ENCODE measurements at places on chromosomes 5 and 9.

GRCh38 chr5:10049858-10050455 lies 199.7 kb downstream of the ATPSCKMT start:
- DNase-seq = no peak

DNA sequence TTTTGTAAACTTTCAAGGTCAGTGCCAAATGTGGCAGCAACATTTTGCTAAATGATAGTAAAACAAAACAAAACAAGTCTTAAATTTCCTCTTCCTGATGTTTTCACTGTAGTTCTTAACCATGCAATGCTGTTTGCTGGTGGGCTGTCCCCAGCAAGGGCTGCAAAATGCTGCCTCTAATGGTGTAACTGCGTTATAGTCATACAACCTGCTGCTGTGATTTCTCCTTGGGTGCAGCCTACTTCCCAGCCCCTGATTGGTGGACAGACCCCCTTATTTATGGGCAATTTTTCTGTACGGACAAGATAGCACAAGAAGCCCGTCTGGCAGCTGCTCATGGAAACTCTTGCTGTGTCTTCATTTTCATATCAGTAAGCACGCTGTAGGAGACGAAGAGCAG lies 26.6 kb upstream of the PIP5K1B start:
- DNase-seq = no peak

GRCh38 chr5:175384724-175385552 lies 59.0 kb downstream of the DRD1 start:
- DNase-seq = no peak

- no peak for DNase-seq
These were observed 48.4 kb downstream of the STX17 start for GRCh38 chr9:99954819-99955218.

DNA sequence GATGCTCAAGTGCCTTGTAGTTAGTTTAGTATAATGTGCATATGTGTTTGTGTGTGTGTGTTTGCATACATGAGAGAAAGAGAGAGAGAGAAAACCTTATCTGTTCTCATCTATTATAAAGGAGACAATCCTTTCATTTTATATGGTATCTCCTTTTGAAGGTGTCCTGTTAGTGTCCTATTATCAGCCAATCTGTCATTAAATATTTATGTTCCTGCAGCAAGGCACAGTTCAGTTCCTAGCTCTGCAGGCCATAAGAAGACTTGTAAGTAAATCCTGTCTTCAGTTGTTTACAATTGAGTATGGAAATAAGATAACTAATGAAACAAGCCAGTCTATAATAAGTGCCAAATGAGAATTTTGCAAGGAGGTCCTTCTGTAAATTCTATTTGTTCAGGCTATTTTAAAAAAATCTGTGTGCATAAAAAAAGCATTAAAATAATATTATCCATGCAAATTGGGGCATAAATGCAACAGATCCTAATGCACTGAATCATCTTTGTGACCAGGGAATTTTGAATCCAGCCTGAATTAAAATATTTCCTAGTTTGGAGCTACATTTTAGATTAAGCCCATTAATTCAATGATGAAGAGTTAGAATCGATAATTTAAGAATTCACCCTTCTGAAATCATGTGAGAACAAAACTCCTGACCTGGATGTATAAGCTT lies 18.1 kb downstream of the MAP1B start:
- DNase-seq = no peak

GRCh38 chr5:93892481-93892880 lies 151.1 kb upstream of the POU5F2 start:
- DNase-seq = no peak

DNA sequence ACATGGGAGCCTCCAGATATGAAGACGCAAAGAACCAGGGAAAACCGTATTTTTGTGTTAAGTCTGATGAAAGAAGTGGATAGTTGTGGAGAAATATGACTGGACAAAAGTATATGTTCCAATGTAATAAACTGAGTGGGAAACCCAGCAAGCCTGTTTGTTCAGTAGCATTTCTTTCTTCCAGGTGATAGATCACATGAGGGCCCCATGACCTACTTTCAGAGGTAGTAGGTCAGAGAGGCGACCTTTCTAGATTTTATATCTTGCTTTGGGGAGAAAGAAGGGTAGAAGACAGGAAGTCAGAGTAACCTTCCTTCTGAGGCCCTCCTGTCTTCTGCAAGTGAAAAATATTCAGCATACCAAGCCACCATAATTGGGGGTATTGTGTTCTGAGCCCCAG lies 31.5 kb downstream of the CCDC171 start:
- no peak for DNase-seq

- no peak for DNase-seq
These were observed 27.2 kb upstream of the DEPDC1B start for GRCh38 chr5:60727033-60727679.

DNA sequence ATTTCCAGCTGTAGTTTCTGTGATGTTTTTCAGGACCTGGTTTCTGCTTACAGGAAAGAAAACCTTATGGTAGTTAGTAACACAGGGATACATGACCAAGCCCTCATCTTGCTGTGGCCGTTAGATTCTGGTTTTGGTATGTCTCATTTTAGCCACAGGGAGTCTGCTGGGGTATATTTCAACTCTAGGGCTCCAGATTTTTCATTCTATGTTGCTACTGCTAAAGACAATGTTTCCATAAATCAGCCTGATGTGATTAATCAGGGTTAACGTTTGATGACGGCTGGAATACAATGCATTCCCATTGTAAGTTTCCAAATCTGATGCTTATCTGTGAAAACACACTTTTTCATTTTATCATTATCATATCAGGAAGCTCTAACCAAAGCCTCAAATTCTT lies 48.2 kb downstream of the P4HA2 start:
- DNase-seq = no peak

GRCh38 chr9:125843646-125844045 lies 96.5 kb downstream of the PBX3 start:
- DNase-seq = no peak

GRCh38 chr5:142568283-142568995 lies 117.5 kb downstream of the FGF1 start:
- DNase-seq = no peak

GRCh38 chr5:136018814-136019783 lies 9.7 kb upstream of the TGFBI start:
- DNase-seq = peak; percentile 99

GRCh38 chr5:134103998-134104654 lies 10.4 kb upstream of the TCF7 start:
- no peak for DNase-seq

GRCh38 chr9:14343261-14344031 lies 29.5 kb upstream of the NFIB start:
- no peak for DNase-seq

- DNase-seq = no peak
These were observed 54.4 kb upstream of the ASS1 start for GRCh38 chr9:130390390-130390789.

GRCh38 chr9:129549139-129549538 lies 71.8 kb downstream of the C9orf50 start:
- DNase-seq = no peak

DNA sequence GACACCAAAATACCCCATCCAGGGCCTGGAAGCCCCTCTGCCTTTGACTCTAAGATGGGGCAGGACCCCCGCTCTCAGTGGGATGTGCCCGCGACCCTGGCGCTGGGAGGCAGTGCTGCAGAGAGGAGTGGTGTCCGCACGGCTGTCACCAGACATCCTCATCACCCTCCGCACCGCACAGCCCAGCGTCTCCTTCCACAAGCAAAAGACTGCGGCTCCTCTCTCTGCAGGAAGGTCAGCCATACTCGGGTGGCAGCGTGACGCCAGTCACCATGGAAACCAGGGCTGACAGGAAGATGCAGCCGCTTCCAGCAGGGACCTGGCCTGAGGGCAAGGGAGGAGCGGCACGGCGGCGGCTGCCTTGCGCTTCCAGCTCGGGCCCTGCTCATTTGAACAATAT lies 17.1 kb upstream of the SLC6A3 start:
- no peak for DNase-seq

- DNase-seq = no peak
These were observed 123.0 kb upstream of the FSTL4 start for GRCh38 chr5:133735346-133735745.

GRCh38 chr9:96523374-96523773 lies 73.4 kb downstream of the HABP4 start:
- no peak for DNase-seq

- no peak for DNase-seq
These were observed 283.9 kb downstream of the ADAMTS6 start for GRCh38 chr5:65197531-65198455.

- no peak for DNase-seq
These were observed 20.8 kb downstream of the ASS1 start for GRCh38 chr9:130465383-130466096.

- DNase-seq = no peak
These were observed 176.9 kb upstream of the SLC12A2 start for GRCh38 chr5:127906562-127907204.

GRCh38 chr5:19880859-19881436 lies 107.1 kb downstream of the CDH18 start:
- no peak for DNase-seq

DNA sequence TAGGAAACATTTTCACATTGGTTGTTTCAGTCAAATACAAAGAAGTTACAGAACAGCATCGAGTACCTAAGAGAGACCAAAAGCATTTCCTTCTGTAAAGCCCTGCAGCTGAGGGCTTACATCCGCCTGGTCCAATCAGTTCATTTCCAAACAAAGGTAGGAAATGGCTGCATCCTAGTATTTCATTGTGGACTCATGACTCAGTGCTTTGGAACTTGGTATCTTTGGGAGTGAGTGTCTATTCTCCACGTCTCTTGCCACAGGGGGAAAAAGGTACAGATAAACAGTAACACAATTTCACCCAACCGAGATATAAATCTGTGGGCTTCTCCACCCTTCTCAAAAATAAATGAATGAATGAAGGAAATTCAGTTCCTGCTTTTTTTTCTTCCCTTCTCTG lies 75.4 kb downstream of the NFIB start:
- no peak for DNase-seq

DNA sequence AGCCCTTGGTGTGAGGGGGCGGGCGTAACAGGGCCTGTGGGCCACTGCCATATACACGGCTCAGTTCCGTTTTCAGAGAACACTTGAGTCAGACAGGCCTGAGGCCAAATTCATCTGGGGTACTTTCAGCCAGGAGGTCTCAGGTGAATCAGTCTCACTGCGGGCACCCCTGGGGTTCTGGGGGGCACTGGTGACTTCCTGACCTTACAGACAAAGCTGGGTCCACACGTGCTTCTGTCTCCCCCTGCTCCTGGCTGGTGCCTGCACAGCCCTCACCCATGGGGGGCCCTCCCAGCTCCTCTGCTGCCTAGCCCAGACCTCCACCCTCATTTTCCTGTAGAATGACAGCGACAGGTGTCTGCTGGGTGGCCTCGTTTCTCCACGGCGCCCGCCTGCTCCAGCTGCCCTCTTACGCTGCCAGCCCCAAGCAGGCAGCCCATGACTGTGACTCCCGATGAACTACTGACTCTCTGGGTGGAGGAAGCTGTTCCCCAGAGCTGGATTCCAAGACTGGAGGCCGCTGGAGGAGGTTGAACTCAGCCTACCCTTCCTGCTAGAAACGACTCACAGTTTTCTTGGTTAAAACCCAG lies 374.1 kb upstream of the IRX4 start:
- no peak for DNase-seq

- no peak for DNase-seq
These were observed 6.0 kb upstream of the GPR21 start for GRCh38 chr9:123027517-123027916.

- DNase-seq = no peak
These were observed 89.5 kb upstream of the ANKRD55 start for GRCh38 chr5:56322592-56322991.

DNA sequence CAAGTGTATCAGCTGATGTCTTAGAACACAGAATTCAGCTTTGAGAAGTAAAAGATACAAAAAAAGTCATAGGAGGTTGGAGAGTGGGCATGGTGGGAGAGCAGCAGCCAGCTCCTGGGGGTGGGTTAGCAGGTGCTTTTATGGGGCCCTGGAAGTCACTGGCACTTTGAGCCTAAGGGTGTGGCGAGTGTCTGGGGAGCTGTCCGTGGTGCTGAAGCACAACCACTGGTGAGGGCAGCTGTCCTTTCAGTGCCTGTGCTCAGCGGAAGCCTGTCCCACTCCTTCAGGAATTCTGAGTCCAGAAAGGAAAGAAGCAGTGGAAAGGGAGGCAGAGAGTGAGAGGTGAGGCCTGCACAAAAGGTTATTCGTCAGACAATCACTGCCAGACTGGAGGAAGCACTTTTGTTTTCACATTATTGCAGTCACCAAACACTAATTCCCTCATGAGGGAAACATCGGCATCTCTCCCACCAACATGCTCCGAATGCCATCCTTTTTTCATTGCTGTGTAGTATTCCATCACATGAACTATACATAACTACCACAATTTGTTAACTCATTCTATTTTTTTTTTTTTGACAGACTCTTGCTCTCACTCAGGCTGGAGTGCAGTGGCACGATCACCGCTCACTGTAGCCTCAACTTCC lies 59.4 kb upstream of the RAPGEF1 start:
- no peak for DNase-seq

DNA sequence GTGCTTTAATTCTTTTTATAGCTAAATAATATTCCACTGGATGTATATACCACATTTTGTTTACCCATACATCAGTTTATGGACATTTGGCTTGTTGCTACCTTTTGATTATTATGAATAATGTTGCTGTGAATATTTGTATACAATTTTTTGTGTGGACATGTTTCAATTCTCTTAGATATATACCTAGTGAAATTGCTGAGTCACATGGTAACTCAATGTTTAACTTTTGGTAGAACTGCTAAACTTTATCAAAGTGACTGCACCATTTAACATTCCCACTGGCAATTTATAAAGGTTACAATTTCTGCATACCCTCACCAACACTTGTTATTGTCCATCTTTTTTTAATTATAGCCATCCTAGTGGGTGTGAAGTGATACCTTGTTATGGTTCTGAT lies 22.1 kb downstream of the IL31RA start:
- no peak for DNase-seq

- no peak for DNase-seq
These were observed 745.2 kb upstream of the C9orf72 start for GRCh38 chr9:28318515-28318914.

GRCh38 chr5:172973931-172974330 lies 9.6 kb upstream of the ATP6V0E1 start:
- DNase-seq = no peak

GRCh38 chr5:123530728-123531127 lies 18.8 kb downstream of the CSNK1G3 start:
- no peak for DNase-seq

DNA sequence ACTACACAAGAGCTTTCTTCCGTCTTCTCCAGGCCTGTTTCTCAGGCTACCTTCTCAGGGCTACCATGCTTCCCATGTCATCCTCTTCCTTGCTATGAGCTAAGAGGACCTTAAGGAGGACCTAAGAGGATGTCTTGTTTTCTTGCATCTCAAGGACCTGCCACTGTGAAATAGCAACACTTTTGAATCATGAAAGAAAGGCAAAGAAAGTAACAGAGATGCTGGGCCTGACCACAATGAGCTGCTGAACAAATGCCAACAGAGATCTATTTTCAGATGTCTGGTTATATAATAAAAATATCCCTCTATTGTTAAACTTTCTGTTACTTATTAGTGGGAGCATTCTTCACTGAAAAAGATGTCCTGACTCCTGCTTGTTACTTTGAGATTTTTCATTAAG lies 36.7 kb upstream of the ANXA1 start:
- DNase-seq = no peak

GRCh38 chr9:22119522-22120158 lies 110.5 kb upstream of the CDKN2B start:
- DNase-seq = no peak

All from smooth muscle cell of the brain vasculature (primary cell).